ENCODE measurements at places on chromosomes 5 and 9.

DNA sequence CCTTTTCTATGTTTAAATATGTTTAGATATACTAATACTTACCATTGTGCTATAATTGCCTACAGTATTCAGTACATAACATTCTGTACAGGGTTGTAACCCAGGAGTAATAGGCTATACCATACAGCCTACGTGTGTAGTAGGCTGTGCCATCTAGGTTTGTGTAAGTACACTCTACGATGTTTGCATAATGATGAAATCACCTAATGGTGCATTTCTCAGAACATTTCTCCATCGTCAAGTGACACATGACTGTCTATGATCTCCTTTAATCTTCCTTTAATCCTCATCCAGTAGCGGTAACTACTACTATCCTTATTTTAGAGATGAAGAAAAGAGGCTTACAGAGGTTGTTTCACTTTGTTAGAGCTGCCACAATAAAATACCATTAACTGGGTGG is 369.2 kb downstream of the PLK2 start:
- no peak for DNase-seq

GRCh38 chr9:113674436-113674835 is 201.7 kb upstream of the ZNF618 start:
- DNase-seq, result no peak

DNA sequence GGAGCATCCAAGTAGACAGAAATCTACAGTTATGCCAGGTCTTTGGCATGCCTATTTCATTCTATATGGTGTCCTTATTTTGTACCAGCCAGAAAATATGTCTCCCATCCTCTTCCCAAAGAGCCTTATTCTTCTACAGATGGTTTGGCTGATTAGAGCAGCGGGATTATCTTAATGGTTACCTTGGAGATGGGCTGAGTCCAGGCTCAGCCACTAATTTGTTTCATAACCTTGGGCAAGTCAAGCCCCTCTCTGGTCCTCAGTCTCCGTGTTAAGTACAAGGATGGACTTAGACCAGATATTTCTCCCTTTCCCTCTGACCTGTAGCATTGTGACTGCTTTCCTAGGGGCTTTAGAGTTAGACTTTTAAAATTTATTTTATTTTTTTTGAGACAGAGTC is 11.1 kb upstream of the GLE1 start:
- DNase-seq, result no peak

DNA sequence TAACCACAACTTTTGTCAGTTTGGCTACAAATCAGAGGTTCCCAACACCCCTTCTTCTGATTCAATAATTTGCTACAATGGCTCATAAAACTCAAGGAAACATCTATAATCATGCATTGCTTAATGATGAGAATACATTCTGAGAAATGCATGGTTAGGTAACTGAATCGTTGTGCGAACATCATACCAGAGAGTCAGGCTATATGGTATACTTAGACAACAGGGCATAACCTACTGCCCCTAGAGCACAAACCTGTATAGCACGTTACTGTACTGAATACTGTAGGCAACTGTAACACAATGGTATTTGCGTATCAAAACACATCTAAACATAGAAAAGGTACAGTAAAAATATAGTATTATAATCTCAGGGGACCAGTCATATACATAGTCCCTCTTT is 31.0 kb upstream of the RNF38 start:
- DNase-seq, result no peak

GRCh38 chr5:25027526-25027925 is 382.7 kb upstream of the CDH10 start:
- no peak for DNase-seq

All from epithelial cell of prostate (primary cell).